ENCODE measurements at places on chromosomes 16 and 17.

- H3K27ac ChIP-seq, result no peak overlapping the region
- no peaks in the 10 kb centered on the region for H3K27me3 ChIP-seq
- no peak overlapping the region for H3K4me3 ChIP-seq
- H3K4me1 ChIP-seq, result no peaks in the 10 kb centered on the region
- DNase-seq, result no peak
- no peaks in the 10 kb centered on the region for H3K36me3 ChIP-seq
These were observed 4.6 kb upstream of the NACA2 start for GRCh38 chr17:61595418-61596186.

DNA sequence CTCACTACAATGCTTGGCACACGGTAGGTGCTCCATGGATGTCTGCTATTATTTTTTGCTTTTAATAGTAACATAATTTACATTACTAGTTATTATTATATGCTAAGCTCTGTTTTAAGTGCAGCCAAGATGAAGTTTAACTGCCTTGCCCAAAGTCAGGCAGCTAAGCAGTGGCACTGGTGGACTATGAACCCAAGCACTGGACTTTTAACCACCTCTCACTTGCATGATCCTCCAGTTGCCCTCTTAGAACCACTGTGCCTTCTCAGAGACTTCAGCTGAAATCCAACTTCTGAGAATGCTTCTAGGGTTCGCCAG lies 1.5 kb upstream of the ZNF207 start:
- no peaks in the 10 kb centered on the region for H3K36me3 ChIP-seq
- no peaks in the 10 kb centered on the region for H3K27me3 ChIP-seq
- H3K27ac ChIP-seq, result no peak overlapping the region
- H3K4me1 ChIP-seq, result no peaks in the 10 kb centered on the region
- DNase-seq, result no peak

DNA sequence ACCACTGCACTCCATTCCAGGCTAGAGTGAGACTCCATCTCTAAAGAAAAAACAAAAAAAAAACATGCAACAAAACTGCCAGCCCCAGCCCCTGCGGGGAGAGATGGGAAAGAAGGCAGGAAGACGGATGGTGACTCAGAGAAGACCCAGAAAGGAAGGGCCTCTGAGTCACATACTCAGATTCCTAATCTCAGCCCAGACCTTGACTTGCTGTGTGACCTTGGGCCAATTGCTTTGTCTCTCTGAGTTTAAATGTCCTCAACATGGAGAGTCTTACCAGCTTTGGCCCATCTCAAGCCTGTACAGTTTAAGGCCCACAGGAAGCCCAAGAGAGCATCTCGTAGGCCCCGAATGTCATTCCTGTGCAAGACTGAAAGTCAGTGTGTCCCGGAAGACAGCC lies 86.5 kb upstream of the LHX1 start:
- DNase-seq, result peak; percentile 82
- H3K27me3 ChIP-seq, result no peaks in the 10 kb centered on the region
- no peak overlapping the region for H3K4me3 ChIP-seq
- H3K27ac ChIP-seq, result peak overlapping the region; percentile 87
- peaks cover 31% of the 10 kb centered on the region for H3K4me1 ChIP-seq
- H3K36me3 ChIP-seq, result no peaks in the 10 kb centered on the region

- H3K27me3 ChIP-seq, result no peaks in the 10 kb centered on the region
- no peak overlapping the region for H3K27ac ChIP-seq
- no peak for DNase-seq
These were observed 132.7 kb downstream of the FTO start for GRCh38 chr16:53836680-53837079.

DNA sequence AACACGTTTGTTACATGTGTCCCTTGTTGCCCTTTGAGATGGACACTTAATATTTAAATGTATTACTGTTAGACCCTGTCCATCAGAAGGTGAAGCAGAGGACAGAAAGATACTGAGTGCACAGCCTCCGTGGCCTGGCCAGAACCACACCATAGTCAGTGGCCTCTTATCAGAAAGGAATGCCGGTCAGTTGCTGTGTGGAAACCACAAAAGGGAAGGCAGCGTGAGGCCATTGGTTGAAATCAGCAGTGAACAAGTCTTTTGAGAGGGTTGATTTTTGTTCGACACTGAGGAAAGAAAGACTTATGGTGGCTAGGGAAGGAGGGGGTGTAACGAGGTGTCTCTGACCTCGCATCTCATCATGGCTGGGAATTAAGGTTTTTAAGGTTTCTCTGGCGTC lies 85.4 kb upstream of the CLEC18A start:
- H3K36me3 ChIP-seq, result no peaks in the 10 kb centered on the region
- no peak overlapping the region for H3K27ac ChIP-seq
- H3K27me3 ChIP-seq, result no peaks in the 10 kb centered on the region
- H3K4me3 ChIP-seq, result no peak overlapping the region

DNA sequence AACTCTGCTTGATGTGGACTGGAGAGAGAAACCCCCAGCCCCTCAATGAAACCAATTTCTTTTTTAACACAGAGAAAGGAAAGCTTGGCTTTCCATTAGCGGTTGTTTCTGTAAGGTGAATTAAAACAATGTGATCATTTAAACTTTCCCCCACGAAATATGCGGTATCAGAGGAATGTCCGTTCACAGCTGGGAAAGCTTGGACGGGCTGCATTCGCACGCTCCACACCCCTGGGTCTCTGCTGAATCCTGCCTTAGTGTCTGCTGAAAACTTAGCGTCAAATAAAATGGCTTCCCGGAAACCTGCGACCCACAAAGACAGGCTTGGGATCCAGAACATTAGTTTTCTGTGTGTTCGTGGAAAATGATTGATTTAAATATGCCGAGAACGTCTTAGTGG lies 71.7 kb downstream of the C16orf95 start:
- H3K27me3 ChIP-seq, result no peaks in the 10 kb centered on the region
- H3K4me3 ChIP-seq, result no peak overlapping the region
- no peak overlapping the region for H3K27ac ChIP-seq
- no peaks in the 10 kb centered on the region for H3K36me3 ChIP-seq
- H3K4me1 ChIP-seq, result no peaks in the 10 kb centered on the region

DNA sequence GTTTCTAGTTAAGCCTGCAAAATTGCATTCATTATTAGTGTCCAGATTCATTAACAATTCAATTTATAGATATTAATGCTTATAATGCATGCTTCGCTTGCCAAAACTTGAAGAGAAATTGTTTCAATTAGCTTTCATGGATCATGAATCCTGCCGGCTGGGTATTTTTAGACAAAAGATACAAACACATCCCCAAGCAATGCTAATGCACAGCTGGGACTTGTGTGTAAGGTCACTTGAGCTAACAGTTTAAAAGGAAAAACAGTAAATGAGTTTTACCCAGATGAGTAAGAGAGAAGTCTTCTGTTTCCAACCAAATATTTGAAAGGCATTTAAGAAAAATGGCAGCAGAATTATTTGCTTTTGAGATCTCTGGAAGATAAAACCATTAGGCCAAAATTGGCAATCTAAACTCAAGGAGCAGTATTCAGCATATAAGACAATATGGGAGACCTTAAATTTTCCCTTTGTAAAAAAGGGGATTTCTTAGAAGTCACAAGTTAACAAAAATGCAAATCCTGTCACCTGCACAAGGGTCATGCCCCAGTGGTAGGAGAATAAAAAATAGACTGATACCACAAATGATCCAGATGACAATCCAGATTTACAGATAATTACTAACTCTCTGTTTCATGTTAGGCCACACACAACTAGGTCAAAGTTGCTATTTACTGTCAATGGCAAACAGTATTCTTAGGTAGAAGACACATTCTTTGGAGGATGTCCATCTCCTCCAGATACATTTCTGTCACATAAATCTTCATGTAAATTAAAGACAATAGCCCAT lies 418.4 kb upstream of the PMFBP1 start:
- no peak overlapping the region for H3K27ac ChIP-seq
- H3K36me3 ChIP-seq, result no peaks in the 10 kb centered on the region
- no peaks in the 10 kb centered on the region for H3K27me3 ChIP-seq
- no peak overlapping the region for H3K4me3 ChIP-seq

DNA sequence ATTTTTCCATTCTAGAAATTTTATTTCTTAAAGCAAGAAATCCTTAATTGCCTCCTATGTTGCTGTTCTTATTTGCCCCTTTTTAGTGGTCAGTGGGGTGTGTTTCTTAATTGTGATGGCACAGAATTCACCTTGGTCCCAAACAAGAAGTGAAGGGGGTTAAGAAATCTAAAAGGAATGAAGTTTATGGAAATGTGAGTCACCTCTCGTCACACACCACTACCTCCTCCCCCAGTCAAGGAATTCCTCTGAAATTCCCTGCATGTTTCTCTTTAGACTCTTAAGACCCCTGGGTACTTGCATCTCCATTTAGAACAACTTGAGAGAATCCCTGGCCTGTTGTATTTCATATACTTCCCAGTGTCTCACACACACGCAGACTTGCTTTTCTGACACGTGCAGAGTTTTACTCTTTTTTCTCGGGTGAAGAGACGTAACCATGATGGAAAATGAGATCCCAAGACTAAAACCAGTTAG lies 247.4 kb downstream of the PRKCA start:
- H3K27ac ChIP-seq, result peak overlapping the region; percentile 63
- H3K36me3 ChIP-seq, result no peaks in the 10 kb centered on the region
- H3K4me1 ChIP-seq, result peaks cover 13% of the 10 kb centered on the region
- H3K4me3 ChIP-seq, result no peak overlapping the region
- DNase-seq, result peak; percentile 95
- H3K27me3 ChIP-seq, result no peaks in the 10 kb centered on the region

DNA sequence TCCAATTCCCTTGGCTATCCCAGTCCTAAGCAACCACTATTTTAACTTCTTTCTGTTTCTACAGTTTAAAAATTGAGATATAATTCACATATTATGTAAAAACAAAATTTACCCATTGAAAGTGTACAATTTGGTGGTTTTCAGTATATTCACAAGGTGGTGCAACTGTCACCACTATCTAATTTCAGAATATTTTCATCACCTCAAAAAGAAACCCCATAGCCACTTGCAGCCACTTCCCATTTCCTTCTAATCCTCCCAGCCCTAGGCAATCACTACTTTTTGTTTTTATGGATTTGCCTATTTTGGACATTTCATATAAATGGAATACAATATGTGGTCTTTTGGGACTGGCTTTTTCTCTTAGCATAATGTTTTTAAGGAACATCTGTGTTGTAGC lies 36.1 kb upstream of the NACA2 start:
- no peak for DNase-seq
- no peak overlapping the region for H3K27ac ChIP-seq
- no peaks in the 10 kb centered on the region for H3K27me3 ChIP-seq
- H3K36me3 ChIP-seq, result no peaks in the 10 kb centered on the region
- no peak overlapping the region for H3K4me3 ChIP-seq
- no peaks in the 10 kb centered on the region for H3K4me1 ChIP-seq

GRCh38 chr16:2756288-2757015 lies 4.0 kb downstream of the SRRM2 start:
- H3K36me3 ChIP-seq, result peaks cover 29% of the 10 kb centered on the region
- H3K4me3 ChIP-seq, result no peak overlapping the region
- H3K4me1 ChIP-seq, result peaks cover 8% of the 10 kb centered on the region
- H3K27me3 ChIP-seq, result no peaks in the 10 kb centered on the region
- no peak overlapping the region for H3K27ac ChIP-seq

- no peaks in the 10 kb centered on the region for H3K27me3 ChIP-seq
- no peak for DNase-seq
- H3K4me3 ChIP-seq, result no peak overlapping the region
These were observed 235.6 kb upstream of the MAF start for GRCh38 chr16:79836144-79836543.

DNA sequence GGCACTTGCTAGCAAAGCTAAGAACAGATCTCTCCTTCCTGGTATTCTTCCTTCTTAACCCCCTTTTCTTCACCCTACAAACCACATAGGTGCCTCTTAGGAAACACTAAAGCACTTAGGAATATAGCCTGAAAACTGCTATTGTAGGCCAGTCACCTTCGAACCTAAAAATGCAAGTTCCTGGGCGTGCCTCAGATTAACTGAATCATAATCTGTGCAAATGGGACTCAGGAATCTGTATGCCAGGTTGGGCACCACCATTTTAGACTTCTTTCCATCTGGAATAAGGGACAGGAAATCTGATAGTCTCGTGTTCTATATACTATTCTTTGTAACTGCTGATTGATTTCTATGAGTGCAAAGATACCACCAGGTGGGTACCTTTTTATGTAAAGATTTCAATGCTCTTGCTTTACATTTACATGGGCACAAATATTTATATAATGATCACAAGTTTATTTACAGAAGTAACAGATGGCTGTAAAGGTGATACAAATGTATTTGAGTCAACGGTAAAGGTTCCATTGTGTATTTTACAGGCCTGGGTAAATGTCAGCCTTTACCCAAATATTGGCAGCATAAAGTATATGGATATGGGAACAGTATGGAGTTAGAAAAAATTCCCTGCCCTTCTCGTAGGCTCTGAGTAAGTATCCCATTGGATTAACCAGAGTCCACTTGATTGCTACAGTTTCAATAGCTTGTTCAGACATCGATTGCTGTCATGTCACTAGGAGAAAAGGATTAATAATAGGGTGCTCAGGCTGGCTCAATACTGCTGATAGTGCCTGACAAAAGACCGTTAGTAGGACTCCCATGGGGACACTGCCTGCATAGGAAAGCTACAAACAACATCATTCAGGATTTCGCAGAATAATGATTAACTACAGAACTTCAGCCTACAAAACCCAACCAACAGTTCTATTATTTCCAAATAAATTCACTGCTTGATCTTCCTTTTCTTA lies 124.7 kb downstream of the SNX11 start:
- no peaks in the 10 kb centered on the region for H3K4me1 ChIP-seq
- no peak overlapping the region for H3K4me3 ChIP-seq
- DNase-seq, result no peak
- no peak overlapping the region for H3K27ac ChIP-seq
- no peaks in the 10 kb centered on the region for H3K36me3 ChIP-seq

DNA sequence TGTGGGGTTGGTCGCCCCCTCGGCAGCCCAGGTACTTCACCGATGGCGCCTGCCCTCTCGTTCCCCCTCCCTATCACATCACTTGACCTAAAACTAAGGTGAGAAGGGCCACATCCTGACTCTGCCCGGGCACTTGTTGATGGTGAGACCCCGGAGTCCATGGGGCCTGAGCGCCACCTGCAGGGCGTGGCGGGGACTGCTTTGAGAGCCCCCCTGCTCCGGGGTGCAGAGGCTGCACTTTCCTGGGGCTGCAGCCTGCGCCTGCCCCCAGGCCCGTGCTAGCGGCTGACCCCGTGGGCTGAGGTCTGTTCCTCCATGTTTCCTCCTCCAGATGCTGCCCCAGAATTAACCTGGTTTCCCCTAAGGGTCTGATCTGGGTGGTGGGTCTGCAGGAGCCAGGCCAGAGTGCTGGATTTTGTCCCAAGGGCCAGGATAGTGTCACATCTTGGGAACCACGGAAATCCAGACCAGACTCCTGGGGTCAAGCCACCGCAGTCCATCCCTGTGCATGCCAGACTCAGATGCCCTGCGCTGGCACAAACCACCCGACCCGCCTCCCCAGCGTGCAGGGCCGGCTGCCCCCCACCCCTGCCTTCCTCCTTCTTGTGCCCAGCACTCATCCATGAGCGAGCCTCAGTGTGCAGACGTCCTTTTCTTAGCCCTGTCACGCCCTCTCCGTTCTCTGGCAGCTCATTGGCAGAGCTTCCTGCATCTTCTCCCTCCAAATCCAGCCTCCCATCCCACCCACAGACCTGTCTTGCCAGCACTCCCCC lies 2.7 kb downstream of the NDUFAF8 start:
- no peaks in the 10 kb centered on the region for H3K36me3 ChIP-seq
- DNase-seq, result peak; percentile 75
- no peak overlapping the region for H3K4me3 ChIP-seq
- no peak overlapping the region for H3K27ac ChIP-seq
- H3K4me1 ChIP-seq, result peaks cover 4% of the 10 kb centered on the region

- H3K4me3 ChIP-seq, result no peak overlapping the region
- H3K27me3 ChIP-seq, result no peaks in the 10 kb centered on the region
- no peak overlapping the region for H3K27ac ChIP-seq
- H3K4me1 ChIP-seq, result no peaks in the 10 kb centered on the region
These were observed 22.8 kb downstream of the NUP85 start for GRCh38 chr17:75228305-75228704.

Data from mesendoderm (in vitro differentiated cells).